ENCODE measurements at places on chromosomes 11 and 22.

DNA sequence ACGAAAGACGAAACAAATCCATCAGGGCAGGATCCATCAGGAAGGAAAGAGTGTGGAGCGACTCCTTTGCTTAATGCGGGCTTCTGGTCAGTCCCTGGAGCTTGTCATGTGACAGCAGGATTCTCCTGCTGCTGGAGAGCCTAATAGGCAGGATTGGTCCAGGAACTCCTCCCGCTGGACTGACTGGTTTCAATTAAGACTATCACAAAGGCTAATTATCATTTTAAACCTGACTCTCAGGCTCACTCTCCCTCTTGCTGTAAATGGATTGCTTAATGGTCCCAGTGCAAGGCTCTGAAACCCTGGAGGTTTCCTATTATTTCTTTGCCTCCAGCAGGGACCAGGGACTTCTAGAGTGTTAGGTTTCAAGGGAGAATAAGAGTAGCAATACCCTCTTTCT lies 493.8 kb downstream of the NTM start:
- DNase-seq, result no peak

DNA sequence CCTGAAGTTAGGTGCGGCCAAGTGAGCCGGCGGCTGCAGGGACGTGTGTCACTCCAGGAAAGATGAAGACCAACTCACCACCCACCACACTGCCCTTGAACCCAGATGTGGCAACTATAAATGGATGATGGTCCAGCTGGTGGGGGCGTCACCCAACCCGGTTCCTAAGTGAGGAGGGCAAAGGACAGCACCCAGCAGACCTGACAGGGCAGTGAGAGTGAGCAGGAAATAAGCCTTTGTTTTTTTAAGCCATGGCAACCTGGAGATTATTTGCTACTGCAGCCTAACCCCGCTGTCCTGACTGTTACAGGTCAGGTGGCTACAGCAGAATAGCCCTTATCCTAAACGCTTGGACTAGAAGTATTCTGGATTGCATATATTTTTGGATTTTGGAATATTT lies 228.9 kb downstream of the CTTN start:
- DNase-seq, result no peak

DNA sequence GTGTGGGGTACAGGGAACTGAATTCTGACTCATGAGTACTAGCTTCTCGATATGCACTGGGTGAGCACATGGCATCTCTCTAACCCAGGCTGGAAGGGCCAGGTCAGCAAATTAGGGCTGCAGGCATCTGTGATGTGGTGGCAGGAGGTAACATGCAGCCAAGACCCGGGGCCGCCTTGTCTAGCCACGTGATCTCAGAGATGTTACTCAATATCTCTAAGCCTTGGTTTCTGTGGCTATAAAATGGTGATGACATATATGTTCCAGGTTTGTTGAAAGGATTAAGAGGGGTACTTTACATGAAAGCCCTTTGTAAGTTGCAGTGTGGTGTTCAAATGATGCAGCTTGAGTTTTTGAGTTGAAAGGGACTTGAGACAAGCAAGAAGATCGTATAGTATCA lies 3.2 kb downstream of the ST14 start:
- DNase-seq, result peak; percentile 49

- DNase-seq, result no peak
Measured at GRCh38 chr11:11780858-11781257, 60.9 kb upstream of the USP47 start.

DNA sequence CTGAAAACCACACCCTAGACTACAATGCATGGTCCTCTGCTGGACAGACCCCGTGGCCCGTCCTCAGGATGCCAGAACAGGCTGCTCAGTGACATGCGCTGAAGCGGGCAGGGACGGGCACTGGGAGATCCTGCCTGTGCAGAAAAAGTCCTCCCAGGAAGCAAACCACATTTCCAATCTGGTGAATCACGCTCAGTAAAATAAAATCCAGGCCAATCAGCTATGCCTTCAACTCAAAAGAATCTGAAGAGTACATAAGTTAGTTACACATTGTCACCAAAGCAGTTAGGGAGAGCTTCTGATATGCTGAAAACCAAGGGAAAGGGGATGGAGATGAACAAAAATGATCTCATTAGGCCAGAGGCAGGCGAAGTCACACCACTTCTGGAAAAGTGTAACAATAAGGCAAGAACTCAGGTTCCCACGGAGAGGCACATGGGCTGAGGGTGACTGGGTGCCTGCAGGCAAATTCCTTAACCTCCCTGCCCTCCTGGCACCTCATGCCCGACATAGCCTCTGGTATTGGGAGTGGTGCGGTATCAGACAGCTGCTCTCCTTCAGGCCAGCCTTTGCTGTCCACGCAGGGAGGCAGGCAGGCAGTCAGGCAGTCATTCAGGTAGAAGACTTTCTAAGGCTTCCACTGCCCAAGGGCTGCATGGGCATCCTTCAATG lies 66.4 kb downstream of the APOL5 start:
- no peak for DNase-seq

GRCh38 chr22:29967461-29967860 lies 84.5 kb downstream of the MTMR3 start:
- DNase-seq, result no peak

DNA sequence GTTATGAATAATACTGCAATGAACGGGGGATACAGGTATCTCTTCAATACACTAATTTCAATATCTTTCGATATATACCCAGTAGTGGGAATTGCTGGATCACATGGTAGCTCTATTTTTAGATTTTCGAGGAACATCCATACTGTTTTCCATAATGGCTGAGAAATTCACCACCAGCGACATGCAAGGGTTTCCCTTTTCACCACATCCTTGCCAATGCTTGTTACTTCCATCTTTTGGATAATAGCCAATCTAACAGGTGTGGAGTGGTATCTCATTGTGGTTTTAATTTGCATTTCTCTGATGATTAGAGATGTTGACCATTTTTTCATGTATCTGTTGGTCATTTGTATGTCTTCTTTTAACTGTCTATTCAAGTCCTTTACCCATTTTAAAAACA lies 5.9 kb downstream of the IL10RA start:
- no peak for DNase-seq

GRCh38 chr11:18844753-18845367 lies 53.3 kb upstream of the PTPN5 start:
- DNase-seq, result peak; percentile 22

DNA sequence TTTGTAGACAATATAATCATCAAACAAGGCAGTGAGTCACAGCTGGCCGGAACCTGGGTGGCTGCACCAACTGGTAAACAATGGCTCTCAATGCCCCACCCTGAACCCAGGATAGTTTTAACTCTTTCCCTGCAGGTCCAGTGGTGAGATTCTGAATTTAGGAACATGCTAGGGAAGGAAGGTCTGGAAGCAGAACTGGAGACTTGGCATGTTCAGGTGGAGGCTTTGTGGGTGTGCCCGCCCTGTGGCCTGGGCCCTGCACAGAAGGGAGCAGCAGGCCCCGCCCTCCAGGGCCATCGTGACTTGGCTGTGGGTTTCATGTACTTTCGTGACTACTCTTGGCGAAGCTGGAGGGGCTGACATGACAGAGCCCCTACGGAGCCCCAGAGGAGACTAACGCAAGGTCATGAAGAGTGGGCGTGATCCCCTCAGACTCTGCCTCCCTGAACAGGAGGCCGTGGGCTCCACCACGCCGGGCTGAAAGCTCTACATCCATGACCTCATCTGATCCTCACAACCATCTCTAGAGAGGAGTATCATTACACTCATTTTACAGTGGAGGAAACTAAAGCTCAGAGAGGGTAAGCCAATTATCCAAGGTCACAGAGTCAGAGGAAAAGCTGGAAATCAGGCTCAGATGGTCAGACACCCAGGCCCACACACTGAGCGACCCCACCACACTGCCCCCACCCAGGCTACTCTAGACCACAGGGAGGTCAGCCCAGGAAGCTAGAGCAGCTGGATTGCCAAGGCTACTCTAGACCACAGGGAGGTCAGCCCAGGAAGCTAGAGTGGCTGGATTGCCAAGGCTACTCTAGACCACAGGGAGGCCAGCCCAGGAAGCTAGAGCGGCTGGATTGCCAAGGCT lies 27.3 kb downstream of the MAFF start:
- DNase-seq, result no peak

- DNase-seq, result no peak
Measured at GRCh38 chr22:32794449-32795213, 6.9 kb upstream of the TIMP3 start.

DNA sequence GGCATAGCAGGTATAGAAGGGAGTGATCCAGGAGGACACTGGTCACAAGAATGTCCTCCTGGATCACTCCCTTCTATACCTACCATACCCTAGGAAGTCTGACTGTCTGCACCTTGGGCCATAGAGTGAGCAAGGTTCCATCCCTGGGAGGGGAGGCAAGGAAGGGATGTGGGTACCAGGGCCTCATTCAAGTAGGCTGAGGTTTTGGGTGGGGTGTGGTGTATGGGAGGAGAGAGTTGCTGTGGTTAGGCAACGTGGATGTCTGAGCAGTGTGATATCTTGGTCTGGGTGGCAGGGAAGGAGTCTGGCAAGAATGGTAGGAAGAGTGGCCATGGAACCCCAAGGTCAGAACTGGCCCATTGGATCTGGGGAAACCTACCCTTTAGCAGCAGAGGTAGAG lies 13.2 kb downstream of the PPFIBP2 start:
- DNase-seq, result no peak

DNA sequence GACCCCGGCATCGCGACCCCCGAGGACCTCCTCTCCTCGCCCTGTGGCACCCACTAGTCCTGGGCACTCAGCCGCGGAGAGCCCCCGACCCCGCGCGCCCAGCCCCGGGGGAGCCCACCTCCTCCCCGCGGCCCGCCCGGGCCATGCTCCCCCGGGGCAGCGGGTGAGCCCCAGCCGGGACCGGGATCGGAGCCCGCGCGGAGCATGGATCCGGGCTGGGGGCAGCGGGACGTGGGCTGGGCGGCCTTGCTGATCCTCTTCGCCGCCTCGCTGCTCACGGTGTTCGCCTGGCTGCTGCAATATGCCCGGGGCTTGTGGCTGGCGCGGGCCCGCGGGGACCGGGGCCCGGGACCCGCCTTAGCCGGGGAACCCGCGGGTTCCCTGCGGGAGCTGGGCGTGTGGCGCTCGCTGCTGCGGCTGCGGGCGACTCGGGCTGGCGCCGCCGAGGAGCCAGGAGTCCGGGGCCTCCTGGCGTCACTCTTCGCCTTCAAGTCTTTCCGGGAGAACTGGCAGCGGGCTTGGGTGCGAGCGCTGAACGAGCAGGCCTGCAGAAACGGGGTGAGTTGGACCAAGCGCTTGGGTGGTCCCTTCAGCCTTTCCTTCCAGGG lies 498 bp downstream of the C2CD2L start:
- no peak for DNase-seq

DNA sequence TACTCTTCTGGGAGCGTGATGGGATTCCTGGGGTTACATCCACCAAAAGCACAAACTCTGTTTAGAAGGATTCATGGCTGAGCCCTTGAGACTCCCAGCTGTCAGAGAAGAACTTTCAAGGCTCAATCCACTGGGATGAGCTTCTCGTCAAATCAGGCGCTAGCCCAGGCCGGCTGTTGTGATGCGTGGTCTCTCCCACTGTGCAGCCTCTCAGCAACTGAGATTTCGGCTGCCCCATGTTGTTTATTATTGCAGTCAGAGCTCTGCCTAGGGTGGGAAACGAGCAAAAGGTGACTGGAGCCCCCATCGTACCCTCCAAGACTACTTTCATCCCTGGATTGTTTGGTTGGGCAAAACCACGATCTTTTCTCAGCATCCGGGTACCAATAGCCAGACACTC lies 251.6 kb downstream of the ETS1 start:
- DNase-seq, result no peak

DNA sequence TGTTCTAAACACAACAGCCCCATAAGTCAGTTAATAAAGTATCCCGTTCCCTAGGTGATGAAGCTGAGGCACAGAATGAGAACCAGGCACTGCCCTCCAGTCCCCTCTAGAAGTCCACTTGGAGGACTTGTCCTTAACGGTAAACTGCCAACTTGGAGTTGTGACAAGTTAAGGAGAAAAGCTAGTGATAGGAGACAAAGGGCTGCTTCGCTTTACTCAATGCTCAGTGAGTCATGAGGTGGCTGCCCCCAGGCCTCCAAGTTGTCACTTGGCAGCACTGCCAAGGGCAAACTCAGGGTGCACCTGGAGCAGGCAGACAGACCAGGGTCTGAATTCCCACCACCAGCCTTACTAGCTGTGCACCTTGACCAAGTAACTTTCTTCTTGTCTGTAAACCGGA lies 13.5 kb downstream of the SLC43A1 start:
- no peak for DNase-seq

DNA sequence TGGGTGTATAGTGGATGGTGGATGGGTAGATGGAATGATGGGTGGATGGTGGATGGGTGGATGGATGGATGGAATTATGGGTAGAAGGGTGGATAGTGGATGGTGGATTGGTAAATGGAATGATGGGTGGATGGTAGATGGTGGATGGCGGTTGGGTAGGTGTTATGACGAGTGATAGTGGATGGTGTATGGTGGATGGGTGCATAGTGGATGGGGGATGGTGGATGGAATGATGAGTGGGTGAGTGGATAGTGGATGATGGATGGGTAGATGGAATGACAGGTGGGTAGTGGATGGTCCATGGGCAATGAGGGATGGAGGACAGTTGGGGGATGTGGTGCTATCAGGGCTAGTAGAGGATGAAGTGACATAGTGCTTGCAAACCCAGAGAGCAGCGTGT lies 182.4 kb downstream of the BRD1 start:
- DNase-seq, result no peak

DNA sequence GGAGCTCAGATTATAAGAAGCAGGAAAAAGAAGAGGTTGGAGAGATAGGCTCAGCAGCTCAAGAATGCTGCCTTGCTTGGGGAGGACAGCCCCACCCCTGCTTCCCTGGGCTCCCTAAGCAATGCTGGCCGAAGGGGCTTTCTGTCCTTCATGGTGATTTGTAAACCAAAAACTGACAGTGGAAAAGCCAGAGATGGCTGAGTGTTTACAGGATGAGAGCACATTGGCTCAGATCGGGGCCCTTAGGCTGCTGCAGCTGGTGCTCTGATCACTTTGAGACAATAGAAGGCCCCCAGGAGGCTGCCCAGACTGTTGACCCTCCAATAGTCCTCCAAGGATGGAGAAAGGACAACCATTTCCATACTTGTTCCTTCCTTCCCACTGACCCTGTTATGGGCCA lies 28.8 kb upstream of the AMOTL1 start:
- DNase-seq, result no peak

- DNase-seq, result peak; percentile 58
Measured at GRCh38 chr11:833114-833791, 501 bp downstream of the CD151 start.

- DNase-seq, result peak; percentile 92
Measured at GRCh38 chr11:58573451-58574104, 2.1 kb downstream of the LPXN start.

GRCh38 chr22:45185718-45186514 lies 22.2 kb downstream of the NUP50 start:
- DNase-seq, result no peak

Data from suppressor macrophage treated with lipopolysaccharide for 4 hours (primary cell).